ENCODE measurements at places on chromosomes 4 and X.

GRCh38 chr4:82782626-82783345 lies 15.8 kb downstream of the SCD5 start:
- no peak for DNase-seq

GRCh38 chr4:150119492-150119891 lies 41.2 kb downstream of the DCLK2 start:
- DNase-seq = no peak

- no peak for DNase-seq
These were observed 8.8 kb downstream of the TMEM255A start for GRCh38 chrX:120302434-120302833.

- no peak for DNase-seq
These were observed 23.3 kb upstream of the LAMTOR3 start for GRCh38 chr4:99917575-99917974.

- DNase-seq = no peak
These were observed 8.3 kb downstream of the CSN2 start for GRCh38 chr4:69957209-69957608.

GRCh38 chr4:73236151-73236550 lies 22.4 kb downstream of the ANKRD17 start:
- no peak for DNase-seq

GRCh38 chrX:56994375-56995270 lies 718 bp downstream of the SPIN3 start:
- DNase-seq = no peak

DNA sequence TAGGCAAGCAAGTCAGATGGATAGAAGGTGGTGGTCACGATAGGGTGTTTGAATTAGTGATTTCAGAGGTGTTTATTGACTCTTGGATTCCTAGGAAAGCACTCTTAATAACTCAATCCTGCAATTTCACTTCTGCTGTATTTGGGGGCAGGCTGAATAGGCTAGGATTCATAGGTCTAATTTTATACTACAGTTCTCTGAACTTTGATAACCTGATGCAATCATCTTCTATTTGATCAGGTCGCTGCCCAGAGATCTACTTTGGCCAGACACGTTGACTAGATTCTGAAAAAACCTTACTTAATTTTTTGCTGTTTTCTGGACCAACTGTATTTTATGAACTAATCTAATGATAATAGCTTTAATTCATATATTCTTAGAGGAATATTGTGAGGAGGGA lies 26.4 kb downstream of the XK start:
- DNase-seq = no peak

GRCh38 chr4:119210775-119211174 lies 1.7 kb upstream of the USP53 start:
- DNase-seq = no peak

GRCh38 chr4:138954428-138954827 lies 61.2 kb upstream of the NOCT start:
- no peak for DNase-seq

- no peak for DNase-seq
These were observed 149.9 kb downstream of the AMMECR1 start for GRCh38 chrX:110167952-110168451.

DNA sequence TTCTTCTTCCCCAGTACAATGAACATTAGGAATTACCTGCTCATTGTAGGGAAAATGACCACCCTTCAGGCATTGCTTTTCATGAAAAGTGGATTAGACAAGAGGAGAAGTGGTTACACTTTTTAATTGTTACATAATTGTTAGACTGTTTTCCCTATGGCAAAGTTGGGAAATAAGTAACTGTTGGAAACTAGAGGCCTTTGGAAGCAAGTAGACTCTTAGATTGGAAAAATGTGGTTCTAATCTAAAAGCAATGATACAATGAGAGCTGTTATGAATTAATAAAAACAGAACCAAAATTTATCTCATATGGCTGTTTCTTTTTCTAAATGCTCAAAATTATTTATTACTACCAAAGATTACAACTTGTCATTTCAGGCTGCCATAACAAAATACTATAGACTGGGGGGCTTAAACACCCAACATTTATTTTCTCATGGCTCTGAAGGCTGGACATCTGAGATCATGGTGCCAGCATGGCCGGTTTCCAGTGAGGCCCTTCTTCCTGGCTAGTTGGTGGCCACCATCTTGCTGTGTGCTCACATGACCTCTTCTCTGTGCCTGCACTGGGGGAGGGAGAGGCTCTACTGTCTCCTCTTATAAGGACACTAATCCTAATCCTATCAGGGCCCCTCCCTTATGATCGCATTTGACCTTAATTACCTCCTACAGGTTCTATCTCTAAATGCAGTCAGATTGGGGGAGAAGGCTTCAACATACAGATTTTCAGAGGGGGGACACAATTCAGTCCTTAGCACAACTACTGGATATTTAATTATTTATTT lies 12.5 kb downstream of the CC2D2A start:
- DNase-seq = no peak
